Foreskin keratinocyte (primary cell): ENCODE measurements at places on chromosomes 3 and 15. TPM values are rescaled to one million over a fixed set of nuclear protein-coding genes. Genes with fewer than 3 reads are reported as not detected.

DNA sequence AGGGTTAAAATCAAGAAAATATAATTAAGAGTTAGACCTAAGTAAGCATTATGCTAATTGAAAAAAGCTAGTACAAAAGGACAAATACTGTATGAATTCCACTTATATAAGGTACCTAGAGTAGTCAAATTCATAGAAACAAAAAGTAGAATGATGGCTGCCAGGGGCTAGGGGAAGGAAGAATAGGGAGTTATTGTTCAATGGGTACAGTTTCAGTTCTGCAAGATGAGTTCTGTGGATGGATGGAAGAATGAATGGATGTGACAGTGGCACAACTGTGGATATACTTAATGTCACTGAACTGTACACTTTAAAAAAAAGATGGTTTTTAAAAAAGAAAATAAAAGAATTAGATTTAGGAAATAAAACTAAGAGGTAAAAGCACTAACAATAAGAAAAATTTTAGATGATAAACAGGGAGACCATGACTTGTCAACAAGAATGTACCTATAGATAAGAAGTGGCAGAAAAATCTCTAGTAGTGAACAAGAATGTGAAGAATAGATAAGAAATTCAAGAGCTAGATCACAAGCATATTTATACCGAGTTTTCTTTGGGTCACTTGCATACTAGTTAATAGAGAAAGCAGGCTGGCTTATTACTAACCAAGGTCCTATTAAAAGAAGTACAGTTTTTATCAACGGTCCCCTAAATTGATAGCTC, 5.5 kb downstream of the IFT80 start:
- no peak for DNase-seq

DNA sequence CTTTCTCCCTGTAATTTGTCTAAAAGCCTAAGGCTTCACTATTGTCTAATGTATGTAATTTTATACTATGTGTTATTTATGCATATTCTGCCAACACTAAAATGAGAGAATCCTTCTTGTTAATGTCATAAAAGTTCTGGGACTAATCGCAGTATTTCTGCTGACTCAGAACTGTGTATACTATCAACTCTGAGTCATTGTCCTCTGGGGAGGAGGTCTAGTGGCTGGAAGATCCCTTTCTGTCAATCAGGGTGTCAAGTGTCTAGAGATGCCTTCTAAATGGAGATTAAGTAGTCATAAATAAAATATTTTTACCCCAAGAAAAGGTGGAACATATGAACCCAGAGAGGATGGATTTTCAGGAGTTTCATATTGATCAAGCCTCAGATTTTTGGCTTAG, 473.4 kb downstream of the AGBL1 start:
- DNase-seq: peak; percentile 40

GRCh38 chr3:71525391-71525790, 58.1 kb downstream of the FOXP1 start:
- DNase-seq: no peak

- DNase-seq: peak; percentile 84
Observed at GRCh38 chr3:15310491-15311370, 21.7 kb downstream of the SH3BP5 start.

DNA sequence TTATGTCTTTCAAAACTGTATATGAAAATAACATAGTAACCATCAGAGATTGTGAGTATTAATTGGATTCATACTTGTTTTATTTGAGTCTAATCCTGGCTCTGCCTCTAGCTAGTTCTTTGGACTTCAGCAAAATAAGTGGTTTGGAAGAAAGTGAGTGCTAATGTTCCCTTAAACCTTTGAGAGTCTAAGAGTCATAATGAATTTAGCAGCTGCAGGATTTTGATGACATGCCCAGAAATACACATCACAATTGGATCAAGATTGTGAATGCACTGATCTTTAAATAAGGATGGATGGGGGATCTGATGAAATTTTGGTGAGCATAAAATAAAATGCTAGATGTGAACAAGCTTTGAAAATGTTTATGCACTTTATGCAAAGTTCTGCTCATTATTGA, 79.9 kb upstream of the FAM98B start:
- no peak for DNase-seq

- DNase-seq: peak; percentile 80
Observed at GRCh38 chr3:54557538-54558428, 370.1 kb downstream of the LRTM1 start.

- no peak for DNase-seq
Observed at GRCh38 chr15:90351479-90352106, 491 bp upstream of the ZNF774 start.

DNA sequence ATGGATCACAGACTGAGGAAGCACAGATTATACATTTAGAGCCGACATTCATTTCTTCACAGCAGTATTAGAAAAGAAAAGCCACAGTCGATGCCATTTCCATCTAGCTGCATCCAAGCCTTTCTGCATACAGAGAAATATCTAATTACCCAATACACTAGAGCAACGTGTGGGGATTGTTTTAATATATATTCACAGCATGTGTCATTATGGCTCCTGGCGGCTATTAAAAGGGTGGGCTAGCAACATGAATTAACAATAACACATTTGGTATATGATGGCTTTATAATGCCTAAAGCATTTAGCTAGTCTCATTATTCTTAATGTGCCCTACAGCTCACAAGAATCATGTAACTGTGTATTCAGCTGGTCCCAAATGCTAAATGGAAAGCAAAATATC, 1030.5 kb downstream of the FHIT start:
- no peak for DNase-seq

GRCh38 chr3:81643721-81644120, 117.7 kb downstream of the GBE1 start:
- no peak for DNase-seq

The RASGRP1 gene
- total RNA-seq: not detected in 2 replicates
